Cardiac fibroblast (primary cell): ENCODE measurements at places on chromosomes 3 and 15.

DNA sequence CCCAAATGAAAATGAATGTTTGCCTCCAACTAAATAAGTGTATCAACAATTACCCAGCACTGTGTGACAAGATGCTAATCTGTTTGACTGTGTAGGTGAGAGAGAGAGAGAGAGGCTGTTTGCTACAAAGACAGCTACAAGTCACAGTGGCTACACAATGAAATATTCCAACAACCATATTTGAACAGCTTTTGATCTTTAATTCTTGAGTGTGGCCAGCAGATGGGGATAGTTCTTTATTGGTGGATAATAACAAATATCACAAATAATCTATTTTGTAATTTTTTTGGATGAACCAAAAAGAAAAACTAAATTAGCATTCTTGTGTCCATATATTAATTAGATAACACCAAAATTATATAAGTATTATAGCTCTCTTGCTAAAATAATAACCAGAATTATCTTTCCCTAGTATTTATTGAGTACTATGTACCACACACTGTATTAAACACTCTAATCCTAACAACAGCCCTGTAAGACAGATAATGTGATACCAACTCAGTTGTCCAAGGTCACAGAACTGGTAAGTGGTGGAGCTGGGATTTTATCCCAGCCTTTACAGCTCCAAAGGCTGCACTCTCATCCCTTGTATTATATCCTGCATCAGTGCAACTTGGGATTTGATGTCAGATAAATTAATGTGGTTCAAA, 61.9 kb upstream of the C3orf80 start:
- DNase-seq, result peak; percentile 65

DNA sequence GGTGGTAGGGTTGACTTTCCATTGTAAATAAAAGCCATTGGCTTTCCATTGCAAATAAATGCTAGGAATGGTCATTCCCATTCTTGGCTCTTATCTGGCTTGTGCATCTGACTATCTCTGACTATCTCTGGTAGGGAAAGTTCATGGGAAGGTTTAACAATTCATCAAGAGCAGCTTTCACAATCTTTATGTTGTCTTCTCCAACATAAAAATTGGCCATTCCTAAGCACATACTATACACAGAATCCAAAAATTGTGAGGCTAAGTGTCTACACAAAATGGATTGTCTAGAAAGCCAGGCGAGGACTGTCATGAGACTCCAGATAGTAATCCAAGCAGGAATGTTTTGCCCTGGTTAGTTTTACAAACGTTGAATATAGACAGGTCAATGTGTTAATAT, 54.4 kb upstream of the WNT5A start:
- DNase-seq, result no peak

- DNase-seq, result peak; percentile 90
Observed at GRCh38 chr15:73078722-73079121, 26.5 kb downstream of the NEO1 start.

DNA sequence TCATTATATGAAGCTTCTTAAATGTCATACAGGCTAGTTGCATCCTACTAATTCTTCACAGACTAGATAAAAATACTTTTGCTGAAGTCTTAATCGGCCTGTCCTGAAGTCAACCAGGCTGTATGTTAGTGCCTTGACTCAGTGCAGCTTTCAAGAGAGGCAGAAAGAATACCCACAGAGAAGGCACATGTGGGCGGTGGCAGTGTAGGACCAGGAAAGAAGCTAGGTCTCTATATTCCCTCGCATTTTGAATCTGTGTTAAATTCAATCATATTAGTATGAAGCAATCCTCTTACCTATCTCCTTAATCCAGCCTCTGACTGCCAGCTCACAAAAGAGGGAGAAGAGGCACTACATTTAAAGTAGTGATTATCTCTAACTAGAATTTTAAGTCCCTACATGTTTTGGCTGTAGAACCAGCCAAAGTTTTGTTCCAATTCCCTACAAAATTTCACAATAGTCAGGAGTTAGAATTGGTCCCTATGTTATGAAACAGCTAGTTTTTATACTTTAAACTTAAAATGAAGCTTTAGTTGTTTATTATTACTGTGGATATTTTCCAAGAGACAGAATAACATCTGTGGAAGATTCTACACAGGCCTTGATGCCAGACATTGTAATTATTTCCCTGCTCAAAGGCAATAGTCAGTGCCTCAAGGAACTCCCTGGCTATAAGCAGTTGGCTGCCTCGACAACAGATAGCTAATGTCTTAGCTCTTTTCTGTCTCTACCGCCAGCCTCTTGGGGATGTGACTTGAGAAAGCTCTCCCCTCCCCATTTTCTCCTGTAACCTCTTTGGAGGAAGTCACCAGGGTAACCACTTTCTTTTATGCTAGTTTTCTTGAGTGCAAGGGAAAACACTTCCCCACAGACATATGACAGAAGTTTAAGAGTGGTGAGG, 31.9 kb downstream of the CRTC3 start:
- peak; percentile 27 for DNase-seq

- DNase-seq, result peak; percentile 64
Observed at GRCh38 chr15:89472785-89473256, 23.6 kb downstream of the RHCG start.

GRCh38 chr15:78110096-78110495, 17.7 kb downstream of the SH2D7 start:
- DNase-seq, result no peak

DNA sequence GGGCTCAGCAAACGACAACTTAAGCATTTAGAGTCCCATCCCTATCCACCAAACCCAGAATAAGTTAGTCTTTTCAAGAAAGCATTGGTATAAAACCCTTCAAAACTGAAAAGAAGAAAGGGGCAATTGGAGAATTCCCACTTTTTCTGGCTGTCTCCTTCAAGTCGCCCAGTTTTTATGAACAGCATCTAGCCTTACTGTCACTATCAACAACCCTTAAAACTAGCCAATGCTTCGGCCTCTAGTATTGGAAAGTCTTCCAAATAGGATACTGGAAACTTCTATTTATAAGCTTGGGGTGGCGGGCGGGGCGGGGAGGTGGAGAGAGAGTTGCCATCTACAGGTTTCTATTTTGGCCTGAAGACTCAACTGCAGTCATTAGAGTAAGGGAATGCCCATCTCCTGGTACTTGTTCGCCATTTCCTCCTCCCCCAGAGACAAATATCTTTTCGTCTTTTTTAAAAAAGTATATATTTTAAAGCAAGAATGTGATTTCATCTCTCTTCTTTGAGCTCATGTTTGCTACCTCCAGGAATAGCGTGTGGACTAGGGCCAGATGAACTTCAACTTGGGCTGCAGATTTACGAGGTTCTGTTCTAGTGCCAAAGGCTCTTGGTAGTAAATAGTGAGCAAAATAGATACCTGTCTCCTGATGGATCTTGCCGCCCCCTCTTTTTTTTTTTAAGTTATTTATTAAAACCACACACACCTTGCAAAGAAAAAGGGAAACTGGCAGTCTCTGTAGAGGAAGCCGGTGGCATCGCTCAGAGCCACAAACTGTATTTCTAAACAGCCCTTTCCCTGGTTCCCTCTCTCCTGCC, 2.7 kb downstream of the BCL6 start:
- DNase-seq, result peak; percentile 52

DNA sequence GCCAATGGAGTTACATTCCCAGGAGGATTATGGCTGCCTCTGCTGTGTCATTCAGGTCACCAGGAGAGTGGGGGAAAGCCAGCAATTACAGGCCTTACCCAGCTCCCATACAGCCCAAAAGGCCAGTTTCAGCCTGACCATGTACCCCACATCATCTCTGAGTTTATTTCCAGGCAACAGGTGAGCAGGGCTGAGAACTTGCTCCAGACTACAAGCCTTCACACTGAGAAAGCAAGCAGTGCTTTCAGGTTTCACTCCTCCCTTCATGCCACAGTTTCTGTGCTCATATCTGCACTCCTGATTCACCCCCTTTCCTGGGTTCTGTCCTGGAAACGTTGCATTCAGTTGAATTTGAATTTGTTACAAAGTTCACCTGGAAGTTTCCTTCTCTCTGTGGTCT, 68.1 kb upstream of the ABI3BP start:
- DNase-seq, result no peak

DNA sequence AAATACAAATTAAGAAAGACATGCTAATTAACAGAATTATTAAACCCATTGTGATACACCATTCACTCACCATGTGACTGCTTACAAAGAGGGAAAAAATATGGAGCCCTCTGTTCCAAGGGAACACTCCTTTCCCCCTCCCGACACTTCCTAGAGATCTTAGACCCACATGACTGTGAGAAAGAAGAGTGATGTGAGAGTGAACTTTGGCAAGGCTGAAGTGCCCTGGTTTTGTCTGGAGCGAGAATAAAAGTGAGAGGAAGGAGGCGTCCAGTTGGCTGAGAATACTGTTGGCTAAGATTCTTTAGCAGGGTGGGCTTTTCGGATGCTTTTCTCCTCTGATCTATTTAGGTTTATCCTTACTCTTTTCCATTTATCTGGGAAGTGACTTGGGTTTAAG, 14.1 kb downstream of the CHL1 start:
- no peak for DNase-seq

DNA sequence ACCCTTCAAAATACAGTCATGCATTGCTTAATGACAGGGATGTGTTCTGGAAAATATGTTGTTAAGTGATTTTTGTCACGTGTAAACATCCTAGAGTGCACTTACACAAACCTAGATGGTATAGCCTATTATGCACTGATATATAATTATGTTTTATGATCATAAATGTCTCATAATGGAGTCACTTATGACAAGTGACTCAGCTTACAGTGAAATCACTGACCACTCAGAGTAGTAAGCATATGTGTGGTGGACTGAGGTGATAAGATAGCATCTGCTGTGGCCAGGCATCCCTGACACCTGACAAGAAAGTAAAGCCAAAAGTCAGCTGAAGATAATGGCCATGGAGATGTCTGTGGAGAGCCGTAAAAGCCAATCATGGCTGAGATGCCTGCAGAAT, 5.4 kb downstream of the ACAD11 start:
- DNase-seq, result no peak

- DNase-seq, result peak; percentile 62
Observed at GRCh38 chr15:60590935-60591495, 112.1 kb upstream of the ICE2 start.

- DNase-seq, result peak; percentile 6
Observed at GRCh38 chr3:164640591-164640990, 437.7 kb downstream of the SI start.

DNA sequence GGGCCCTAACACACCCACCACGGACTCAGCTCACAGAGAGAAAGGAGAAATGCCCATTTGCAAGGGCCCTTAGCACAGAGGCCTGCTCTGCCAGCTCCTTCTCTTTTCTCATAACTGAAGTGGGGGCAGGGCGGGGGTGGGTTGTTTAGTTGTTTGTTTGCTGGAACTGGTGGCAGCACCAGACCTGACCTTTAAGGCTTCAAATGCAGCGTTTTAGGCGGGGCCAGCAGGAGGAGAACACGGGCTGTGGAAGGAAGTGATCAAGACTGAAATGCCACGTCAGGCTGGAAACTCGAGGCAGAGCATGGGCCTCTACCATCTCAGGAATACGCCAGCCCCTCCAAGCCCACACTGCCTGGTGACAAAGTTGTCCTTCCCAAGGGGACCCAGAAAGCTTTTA, 9.3 kb downstream of the CACNA2D2 start:
- no peak for DNase-seq

GRCh38 chr15:60320365-60320764, 77.4 kb downstream of the ANXA2 start:
- no peak for DNase-seq

DNA sequence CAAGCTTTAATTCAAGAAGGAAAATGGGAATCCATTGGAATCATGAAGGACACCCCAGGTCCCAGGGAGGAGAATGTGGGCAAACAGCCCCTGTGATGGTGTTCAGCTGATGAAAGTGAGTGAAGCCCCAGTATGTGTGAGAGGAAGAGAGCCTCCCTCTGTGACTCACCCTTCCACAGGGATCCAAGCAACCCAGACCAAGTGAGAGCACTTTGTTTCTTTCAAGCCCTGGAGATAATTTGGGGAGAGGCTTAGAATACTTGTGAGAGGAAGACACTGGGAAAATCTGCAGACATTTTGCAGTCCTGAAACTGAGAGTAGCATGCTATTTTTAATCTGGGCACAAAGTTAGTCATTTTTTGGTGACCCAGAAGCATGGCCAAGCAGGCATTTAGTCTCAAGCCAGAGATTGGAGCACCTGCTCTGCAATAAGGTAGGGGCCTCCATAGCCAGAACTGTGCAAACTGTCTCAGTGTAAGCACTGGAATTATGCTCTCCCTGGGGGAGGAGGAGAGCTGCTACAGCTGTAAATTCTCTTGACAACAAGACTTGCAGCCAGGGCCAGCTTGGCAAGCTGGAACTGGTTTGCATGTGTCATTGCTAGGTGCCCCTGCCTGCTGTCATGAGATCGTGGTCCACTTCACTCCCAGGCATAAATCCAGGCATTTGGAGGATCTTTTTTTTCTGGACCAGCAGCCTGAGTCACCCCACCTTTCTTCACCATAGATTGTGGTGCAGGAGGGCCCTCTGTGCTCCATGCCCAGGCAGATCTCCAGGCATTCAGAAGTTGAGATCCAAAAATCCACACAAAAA, 537.8 kb upstream of the DPPA4 start:
- no peak for DNase-seq

DNA sequence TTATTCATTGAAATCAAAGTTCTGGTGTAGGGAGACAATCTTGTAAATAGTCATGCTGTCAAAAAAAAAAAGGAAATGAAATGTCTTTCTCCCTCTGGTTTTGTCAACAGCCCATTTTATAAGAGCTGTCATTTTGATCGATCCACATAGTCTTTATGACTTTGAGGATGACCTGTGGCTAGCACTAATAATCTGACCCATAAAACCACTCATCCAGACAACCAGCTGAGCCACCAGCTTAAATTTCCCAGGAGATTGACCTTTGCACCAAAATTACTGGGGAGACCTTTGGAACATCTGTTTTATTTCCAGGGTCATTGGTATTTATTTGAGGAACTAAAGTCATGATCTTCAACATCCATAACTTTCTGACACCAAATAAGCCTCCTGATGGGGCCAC, 98.5 kb upstream of the MME start:
- no peak for DNase-seq

GRCh38 chr15:101193806-101194545, 57.9 kb downstream of the CHSY1 start:
- DNase-seq, result peak; percentile 32

DNA sequence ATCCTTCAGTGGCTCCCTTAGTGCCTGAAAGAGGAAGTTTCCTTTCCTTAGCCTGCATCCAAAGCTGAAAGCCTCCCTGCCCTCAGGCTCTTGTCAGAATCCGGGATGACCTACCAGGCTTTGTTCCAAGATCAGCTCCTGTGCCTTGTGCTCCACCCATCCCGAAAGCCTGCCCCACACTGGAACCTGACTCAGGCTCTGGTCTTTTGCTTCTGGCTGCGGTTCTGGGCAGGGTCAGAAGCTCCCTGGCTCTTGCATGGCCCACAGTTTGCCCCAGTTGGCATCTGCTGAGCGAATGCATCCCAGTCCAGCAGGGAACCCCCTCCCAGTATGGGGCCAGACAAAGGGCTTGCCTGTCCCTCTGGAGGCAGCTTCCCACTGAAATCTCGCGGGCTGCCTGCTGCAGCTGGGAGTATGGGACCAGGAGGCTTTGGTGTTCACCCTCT, 25.9 kb upstream of the KIF23 start:
- no peak for DNase-seq

GRCh38 chr15:27824841-27825422, 274.2 kb downstream of the OCA2 start:
- no peak for DNase-seq

GRCh38 chr15:69713726-69714559, 261.3 kb downstream of the RPLP1 start:
- DNase-seq, result no peak

- no peak for DNase-seq
Observed at GRCh38 chr3:27209617-27210264, 159.4 kb downstream of the NEK10 start.

GRCh38 chr3:175208326-175208725, 349.2 kb downstream of the NAALADL2 start:
- DNase-seq, result peak; percentile 39
